Stimulated activated CD8-positive, alpha-beta memory T cell treated with anti-CD3 and anti-CD28 coated beads, Interleukin-2, amount 100 ng/mL, for 48 hours (primary cell): ENCODE measurements at places on chromosomes 11 and 22.

GRCh38 chr11:34926831-34927132 is 10.4 kb downstream of the PDHX start:
- DNase-seq: no peak

GRCh38 chr11:102676084-102676483 is 29.5 kb downstream of the MMP27 start:
- DNase-seq: no peak

DNA sequence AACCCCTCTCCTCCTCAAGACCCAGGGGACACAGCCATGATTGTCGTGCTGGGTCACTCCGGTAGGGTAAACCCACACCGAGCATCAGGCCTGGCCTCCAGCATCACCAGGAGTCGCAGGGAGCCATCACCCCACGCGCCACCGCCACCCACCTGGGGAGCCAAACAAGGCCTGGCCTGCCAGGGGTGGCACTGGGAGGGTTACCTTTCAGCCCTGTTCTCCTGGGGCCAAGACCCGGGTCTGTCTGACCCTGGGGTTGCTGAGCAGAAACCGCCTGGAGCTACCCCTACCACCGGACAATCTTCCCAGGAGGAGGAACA is 39.3 kb upstream of the NNMT start:
- DNase-seq: no peak

GRCh38 chr11:36791957-36792356 is 193.9 kb upstream of the RAG2 start:
- DNase-seq: no peak

- no peak for DNase-seq
These were observed 6.5 kb downstream of the UPK3A start for GRCh38 chr22:45291061-45291930.

- DNase-seq: no peak
These were observed 95.5 kb downstream of the COMMD9 start for GRCh38 chr11:36193721-36194120.

- no peak for DNase-seq
These were observed 3.1 kb downstream of the CSNK2A3 start for GRCh38 chr11:11349870-11350337.

DNA sequence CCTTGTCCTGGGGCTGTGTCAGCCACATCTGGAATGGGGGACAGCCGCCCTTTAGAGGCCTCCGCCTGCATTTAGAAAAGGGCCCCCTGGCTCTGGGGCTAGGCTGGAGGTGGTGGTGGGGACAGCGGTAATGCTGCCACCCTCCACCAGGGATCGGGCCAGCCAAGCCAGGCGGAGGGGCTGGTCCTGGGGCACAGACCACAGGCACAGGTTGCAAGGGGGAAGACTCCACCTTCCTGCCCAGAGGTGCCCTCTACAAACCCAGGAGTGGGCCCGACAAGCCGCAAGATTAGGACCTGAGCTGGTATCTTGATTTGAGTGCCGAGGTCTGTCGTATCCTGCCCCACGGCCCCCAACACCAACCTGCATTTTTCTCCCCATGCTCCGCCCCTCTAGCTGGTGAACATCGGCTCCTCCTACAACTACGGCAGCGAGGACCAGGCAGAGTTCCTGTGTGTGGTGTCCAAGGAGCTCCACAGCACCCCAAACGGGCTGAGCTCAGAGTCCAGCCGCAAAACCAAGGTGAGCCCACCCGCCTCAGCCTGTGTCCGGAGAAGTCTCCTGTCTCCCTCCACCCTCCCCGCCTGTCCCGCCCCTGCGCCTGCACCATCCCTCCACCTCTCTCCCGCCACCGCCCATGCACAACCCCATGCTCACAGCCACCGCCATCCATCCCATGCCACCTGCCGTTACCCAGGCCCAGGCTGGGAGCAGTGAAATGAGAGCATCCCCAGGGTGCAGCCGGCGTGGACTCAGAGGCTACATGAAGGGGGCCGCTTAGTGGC is 7.6 kb downstream of the KCTD17 start:
- DNase-seq: no peak

- no peak for DNase-seq
These were observed 13.9 kb downstream of the MGAT3 start for GRCh38 chr22:39470451-39471291.

GRCh38 chr22:20291604-20292063 is 23.5 kb upstream of the RTN4R start:
- no peak for DNase-seq

DNA sequence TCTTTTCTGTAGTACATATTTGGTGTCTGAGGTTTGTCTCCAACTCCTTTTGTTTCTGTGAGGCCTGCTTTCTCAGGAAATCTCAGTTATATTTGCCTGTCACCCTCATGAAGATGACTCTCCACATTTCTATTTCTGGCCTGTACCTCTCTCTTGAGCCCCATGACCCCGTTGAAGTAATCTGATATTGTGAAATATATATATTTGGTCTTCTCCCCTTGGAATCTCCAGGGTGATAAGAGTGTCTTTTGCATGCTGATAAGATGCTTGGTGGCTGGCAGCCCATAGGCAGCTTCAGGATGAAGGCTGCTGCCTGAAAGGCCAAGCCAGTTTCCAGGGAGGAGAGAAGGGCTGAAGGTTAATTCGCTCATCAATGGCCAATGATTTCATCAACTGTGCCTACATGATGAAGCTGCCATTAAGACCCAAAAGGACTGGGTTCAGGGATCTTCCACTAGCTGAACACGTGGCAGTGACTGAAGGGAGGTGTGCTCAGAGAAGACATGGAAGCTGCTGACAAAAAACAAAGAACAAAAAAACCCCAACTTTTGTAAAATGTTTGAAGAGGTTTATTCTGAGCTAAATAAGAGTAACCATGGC is 67.4 kb downstream of the MICAL2 start:
- no peak for DNase-seq

DNA sequence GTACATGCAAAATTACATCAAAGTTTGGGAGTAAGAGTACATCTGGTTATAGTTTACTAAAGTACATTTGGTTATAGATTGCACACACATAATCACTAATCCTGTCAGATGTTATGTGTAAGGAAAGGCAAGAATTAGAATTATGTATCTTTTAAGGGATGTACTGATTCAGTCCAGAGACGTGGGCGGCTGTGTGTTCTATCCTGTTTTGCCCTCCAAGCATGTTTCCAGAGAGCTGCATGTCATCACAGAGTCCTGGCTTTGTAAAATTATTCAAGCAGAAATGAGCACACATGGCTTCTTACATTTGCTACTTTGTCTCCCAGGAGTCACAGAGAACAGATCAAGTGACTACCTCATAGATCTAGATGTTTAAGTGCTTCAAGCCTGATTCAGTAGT is 33.2 kb upstream of the CEP126 start:
- DNase-seq: no peak

DNA sequence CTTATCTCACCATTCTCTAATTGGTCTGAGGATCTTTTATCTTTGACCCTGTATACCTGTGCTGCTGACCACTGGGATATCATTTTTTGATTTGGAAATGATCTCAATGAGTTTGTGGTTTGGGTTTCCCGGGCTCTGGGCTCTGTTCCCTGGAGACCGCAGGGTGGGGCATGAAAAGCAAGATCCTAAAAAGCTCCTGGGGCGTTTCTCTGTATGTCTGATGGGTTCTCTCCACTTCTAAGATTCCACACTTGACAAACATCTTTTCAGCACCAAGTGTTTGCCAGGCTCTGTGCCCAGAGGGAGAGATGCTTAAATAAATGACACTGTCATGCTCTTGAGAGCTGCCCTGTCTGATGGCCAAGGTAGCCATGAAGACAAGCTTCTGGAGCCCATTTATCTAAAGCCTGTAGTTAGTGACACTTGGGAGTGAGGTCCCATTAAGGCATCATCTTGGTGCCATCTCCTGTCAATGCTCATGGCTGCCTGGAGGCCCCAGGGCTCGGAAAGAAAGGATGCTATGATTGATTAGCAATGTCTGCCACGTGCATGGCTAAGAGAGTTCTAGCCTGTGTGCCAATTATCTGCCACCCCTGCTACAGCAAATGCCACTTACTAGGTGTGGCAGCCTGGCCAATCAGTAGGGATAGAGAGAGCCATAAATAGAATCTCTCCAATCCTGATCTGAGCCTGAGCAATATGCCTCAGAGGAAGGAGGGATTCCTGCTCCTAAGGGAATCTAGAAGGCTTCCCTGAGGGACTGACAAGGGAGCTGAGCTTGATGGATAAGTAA is 531.6 kb downstream of the MN1 start:
- no peak for DNase-seq

GRCh38 chr22:21013657-21014201 is 1.2 kb upstream of the P2RX6 start:
- no peak for DNase-seq

- no peak for DNase-seq
These were observed 67.5 kb upstream of the AMOTL1 start for GRCh38 chr11:94700622-94701021.

DNA sequence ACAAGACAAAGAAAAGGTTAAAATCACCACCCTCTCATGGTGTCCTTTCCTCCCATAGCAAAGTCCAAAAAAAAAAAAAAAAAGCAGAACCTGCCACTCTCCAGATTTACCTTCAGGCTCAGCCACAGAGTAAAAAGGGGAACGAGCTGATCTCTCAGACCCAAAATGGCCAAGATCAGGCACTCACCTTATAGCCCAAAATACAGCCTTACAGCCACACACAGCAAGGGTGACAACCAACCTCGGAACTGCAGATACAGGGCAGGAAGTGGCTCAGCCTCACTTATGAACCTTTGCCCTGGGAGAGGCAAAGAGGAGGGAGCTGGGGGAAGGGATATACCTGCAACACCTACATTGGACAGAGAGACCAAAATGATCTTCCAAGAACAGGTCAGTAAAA is 4.5 kb downstream of the FHIP1B start:
- no peak for DNase-seq

DNA sequence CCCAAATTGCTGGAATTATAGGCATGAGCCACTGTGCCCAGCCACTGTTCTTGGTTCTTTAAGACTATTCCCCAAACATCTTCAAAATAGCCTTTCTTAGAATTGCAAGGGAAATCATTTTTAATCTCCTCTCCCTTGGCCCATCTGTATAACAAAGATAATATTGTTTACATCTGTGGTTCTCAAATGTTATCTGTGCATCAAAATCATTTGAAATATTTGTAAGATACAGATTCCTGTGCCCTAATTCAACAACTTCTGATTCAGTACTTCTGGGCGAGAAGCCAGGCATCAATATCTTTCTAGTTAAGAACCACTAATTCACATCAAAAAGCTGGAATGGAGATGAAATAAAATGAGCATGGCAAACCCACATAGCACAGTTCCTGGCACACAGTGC is 83.0 kb downstream of the TMPRSS5 start:
- DNase-seq: no peak

GRCh38 chr11:75792997-75793800 is 21.8 kb upstream of the UVRAG start:
- no peak for DNase-seq

GRCh38 chr22:28882545-28882877 is 861 bp upstream of the ZNRF3 start:
- DNase-seq: no peak

DNA sequence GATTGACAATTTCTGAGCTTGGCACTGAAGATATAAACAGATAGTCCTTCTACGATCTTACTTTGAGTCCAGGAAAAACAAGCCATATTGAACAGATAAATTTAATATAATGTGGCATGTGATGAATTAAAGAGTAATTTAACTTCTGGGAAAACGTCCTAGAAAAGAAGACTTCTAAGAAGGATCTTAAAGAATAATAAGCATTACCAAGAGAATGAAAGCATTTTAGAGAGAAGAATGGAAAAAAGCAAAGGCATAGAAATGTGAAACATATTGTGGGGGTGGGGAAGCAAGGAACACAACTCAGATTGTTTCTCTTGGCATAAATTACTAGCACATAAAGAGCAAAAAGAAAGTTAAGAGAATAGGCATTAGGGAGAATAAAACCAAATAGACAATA is 5.4 kb downstream of the DDIAS start:
- no peak for DNase-seq

DNA sequence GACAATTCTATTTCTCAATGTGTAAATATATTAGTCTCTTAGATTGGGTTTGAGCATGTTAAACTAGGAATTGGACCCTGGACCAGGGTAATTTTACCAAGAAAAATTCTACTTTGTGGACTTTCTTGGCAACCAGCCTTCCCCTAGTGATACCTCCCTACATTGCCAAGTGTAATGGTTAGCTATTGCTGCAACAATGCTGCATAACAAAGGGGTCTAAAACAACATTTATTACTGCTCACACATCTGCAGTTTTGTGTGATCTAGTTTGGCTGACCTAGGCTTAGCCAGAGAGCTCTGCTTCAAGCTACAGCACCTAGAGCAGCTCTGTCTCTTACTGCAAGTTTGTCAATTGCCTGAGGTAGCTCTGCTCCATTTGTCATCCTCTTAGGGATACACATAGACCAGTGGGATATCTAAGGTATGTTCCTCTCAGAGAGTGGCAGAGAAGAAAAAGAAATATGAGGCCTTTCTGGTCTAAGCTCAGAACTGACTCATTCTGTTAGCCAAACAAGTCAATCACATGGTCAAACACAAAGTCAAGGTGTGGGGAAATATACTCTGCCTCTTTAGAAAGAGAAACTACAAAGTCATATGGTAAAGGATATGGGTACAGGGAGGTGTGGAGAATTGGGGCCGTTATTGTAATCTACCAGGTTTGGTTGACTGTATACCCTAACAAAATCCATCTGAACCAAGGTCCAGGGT is 2.0 kb upstream of the LAYN start:
- no peak for DNase-seq

GRCh38 chr11:83689144-83689780 is 403.1 kb upstream of the CCDC90B start:
- no peak for DNase-seq

DNA sequence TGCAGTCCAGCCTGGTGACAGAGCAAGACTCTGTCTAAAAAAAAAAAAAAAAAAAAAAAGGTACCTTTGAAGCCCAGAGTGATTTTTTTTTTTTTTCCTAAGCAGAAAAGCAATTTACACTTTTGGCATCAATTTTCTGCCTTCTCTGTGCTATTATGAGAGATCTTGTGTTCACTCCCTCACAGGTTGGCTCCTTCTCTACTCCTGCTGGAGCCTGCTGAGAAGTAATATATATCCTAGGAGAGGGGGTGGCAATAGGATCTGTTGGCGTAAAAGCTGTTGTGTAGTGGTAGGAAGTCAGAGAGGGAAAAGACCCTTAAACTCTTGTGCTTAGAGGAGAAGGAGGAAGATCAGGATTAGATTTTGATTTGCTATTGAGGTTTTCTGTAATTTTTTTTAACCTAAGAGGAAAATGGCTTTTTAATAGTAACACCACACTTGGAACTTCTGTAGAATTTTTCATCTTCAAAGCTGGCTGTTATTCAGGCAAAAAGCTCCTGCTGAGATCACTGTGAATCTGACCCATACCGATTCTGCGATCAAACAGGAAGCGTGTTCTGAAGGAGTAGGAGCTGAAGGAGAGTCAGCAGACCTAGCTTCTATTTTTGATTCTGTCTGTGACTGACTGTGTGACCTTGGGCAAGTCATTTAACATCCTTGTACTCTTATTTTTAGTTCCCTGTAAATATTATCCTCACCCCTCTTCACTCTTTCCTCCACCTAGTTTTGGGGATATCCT is 77.7 kb downstream of the TRIM44 start:
- DNase-seq: no peak

DNA sequence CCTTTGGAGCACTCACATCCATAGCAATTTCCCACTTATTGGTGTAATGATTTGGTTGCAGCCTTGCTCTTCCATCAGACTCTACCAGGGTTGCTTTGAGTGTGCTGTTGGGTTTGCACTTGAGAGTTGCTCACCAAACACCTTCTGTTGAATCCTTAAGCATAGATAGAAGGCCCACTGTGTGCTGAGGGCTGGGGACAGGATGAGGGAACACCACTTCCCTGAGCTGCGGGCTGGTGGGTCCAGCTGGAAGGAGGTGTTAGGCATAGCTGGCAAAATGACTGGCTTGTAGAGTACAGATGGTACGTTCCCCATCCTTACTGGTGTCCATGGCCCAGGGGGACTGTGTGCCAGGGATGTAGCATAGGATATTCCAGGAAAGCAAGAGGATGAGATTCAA is 3.9 kb downstream of the PRDM11 start:
- DNase-seq: no peak
